Bone marrow (tissue), 2 donors: ENCODE measurements at places on chromosomes 2 and 18.

- no peak for DNase-seq
Observed at GRCh38 chr2:72132981-72133720, 14.5 kb downstream of the CYP26B1 start.

DNA sequence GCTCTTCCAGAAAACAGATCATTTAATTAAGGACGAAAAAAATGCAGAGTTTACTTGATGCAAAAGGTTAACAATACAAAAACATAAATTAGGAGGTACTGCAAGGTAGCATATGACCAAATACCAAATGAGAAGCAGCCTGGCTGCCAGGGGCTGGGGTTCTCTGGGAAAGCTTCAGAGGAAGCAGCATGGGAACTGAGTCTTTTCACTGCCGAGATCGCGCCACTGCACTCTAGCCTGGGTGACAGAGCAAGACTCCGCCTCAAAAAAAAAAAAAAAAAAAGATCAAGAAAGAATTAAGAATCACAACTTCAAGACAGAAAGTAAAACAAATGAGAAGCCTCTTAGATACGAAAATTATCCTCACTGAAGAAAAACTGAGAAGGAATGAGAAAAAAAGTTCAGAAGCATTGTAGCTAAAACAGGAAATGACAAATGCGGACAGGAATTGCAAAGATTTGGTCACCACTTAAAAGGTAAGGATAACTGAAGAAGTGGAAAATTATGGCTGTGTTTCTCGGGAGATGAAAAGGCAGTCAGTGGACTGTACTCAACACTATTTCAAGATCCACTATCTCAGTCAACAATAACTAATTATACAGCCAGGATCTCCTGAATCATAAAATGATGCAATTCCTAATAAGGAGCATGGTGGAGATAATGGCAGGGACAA is 4.3 kb downstream of the SEPTIN10 start:
- DNase-seq = no peak

DNA sequence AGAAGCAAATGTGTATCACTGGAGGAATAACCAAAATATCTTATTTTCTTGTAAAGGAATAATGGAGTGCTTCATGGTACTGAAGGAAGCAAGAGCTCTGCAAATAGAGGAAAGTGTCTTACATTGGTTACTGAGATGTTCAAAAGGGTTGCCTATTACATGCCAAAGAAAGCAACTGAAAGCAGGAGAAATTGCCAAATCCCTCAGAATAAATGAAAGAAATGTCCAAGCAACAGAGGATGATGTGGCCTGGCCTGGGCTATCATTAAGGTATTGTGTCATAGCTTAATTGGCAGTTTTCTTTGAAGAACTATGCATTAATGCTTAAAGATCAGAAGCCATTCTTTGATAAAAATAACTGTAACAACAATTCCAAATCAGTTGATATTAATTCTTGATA is 173.7 kb downstream of the RAB3GAP1 start:
- DNase-seq = no peak

GRCh38 chr18:26536032-26536431 is 12.3 kb downstream of the KCTD1 start:
- DNase-seq = no peak

DNA sequence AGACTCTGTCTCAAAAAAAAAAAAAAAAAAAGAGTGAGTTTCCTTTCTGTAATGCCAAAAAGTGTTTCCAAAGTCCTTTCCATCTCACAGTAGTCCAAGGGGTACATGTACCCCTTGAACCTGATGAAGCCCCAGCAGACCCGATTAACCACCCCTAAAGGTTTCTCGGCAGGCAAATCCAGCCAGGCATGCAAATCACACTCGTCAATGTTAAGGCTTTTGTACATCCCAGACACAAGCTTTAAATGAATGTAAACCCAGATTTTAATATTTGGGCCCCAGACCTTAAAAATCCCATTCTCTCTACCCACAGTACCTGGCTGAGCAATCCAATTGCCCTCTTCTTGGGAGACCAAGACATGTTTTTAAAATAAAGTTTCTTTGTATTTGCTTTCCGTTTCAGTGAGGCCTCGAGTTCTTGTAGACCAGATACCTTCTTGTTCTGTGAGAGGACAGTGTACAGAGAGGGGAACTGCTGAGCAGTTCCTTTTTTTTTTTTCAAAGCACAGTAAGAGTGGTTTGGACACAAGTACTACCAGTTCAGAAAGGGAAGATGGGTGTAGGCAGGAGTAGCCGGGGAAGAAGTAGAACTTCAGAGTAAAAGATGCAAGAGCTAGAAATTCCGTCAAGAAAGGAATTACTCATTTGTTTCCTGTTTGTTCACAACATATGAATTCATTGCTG is at the start of gene NLRC4:
TSS of gene NLRC4 (minus strand) at position 465 of the 684 bp plus-strand sequence. CDS start 8,111 bp downstream, outside the sequence.
- peak; percentile 89 for DNase-seq

- DNase-seq = no peak
Observed at GRCh38 chr2:23510471-23510870, 125.5 kb downstream of the KLHL29 start.

- no peak for DNase-seq
Observed at GRCh38 chr2:124426625-124427024, 401.5 kb downstream of the CNTNAP5 start.

DNA sequence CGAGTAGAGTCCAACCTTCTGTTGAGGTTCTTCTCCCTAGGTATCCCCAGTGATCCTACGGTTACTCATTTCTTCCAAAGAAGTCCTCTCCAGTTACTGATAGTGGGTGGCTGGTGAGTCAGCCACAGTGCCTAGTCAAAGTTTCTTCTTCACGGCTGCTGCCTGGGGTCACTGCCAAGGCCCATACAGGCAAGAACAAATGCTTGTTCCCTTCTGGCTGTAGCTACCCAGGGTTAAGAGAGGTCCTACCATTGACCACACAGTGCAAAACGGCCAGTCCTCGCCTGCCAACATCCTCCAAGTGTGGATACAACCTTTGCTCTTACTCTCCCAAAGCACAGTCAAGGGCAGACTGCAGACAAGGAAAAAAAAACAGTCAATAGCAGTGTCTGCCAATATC is 2.9 kb upstream of the PTPN4 start:
- DNase-seq = no peak

GRCh38 chr18:67408240-67408639 is 108.3 kb downstream of the DSEL start:
- no peak for DNase-seq

GRCh38 chr2:124698979-124699565 is 674.0 kb downstream of the CNTNAP5 start:
- DNase-seq = no peak

- DNase-seq = no peak
Observed at GRCh38 chr2:8515864-8516533, 165.9 kb upstream of the ID2 start.

DNA sequence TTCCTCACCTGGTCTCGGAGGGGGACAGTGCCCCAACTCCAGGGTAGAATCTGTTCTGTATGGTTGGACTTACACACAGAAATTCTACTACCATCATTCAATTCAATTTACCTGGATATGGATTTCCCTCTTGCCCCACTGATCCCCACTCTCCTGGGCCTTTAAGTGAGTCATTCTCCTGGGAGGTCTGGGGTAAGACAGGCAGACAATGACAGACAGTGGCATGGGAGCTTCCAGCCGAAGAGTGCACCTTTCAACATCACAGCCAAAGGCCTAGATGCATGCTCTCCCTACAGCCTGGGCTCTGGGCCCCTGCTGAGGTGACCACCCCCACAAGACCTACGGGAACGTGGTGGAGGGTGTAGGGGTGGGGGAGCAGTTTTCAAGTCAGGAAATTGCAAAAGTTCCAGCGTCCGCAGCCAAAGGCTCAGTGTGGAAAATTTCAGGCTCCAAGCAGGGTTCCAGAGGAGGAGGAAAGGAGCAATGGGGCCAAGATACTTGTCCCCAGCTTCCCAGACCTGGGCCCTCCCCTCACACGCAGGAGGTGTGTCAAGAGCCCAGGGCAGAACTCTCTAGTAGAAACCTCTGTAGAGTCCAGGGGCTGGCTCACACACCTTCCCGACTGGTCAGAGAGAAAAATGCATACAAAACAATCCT is 296.4 kb downstream of the CYP26B1 start:
- DNase-seq = no peak

DNA sequence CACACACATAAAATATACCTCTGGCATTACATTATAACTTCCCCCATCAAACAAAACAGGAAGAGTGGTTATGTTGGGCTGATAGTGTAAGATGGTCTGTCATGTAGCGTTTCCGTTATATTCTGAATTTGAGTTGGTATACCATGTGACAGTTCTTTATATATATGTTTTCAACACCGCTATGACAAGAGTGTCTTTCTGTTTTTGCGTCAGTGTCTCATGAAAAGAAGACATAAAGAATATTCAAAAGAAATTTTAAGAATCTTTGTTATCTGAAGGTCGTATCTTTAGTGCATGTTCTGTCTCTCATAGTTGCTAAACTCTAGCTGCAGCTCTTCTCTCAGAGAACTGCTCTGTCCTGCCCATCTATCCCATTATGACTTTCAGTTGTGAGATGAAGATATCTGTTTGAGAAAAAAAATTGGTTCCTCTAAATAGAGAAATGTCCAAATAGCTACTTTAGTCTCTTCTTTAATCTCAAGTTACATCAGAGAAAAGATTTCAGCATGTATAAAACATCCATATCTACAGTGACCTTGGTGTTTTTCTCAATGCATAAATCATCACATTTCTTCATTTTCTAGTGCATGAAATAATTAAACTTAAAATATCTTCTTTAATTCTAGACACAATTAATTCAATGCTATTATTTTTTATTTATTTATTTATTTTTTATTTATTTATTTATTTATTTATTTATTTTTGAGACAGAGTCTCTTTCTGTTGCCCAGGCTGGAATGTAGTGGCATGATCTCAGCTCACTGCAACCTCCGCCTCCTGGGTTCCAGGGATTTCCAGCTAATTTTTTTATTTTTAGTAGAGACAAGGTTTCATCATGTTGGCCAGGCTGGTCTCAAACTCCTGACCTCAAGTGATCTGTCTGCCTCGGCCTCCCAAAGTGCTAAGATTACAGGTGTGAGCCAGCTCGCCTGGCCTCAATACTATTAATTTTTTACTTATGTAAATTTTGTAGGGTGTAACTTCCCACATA is 24.3 kb upstream of the PSME4 start:
- DNase-seq = no peak

GRCh38 chr2:174325373-174326160 is 9.2 kb upstream of the SP9 start:
- no peak for DNase-seq

- no peak for DNase-seq
Observed at GRCh38 chr2:55078956-55079355, 28.7 kb upstream of the RTN4 start.

DNA sequence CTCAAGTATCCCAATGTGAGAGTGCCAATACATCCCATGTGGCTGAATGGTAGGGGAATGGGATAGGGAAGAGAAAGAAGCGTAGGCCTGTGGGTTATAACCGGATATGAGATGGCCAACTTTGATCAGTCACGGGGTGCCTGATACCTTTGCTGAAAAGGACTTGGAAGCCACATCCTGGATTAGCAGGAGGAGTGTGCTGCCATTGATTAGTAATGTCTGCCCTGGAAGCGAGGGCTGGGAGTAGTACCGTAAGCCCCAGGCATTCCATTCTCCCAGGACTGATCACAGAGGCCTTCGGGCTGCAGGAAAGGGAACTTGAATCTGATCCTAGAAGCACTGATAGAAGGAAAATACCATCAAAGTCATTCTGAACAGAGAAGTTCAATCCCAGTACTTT is 218.5 kb downstream of the TFCP2L1 start:
- DNase-seq = no peak

GRCh38 chr2:121666042-121666441 is 16.8 kb upstream of the CLASP1 start:
- DNase-seq = no peak

DNA sequence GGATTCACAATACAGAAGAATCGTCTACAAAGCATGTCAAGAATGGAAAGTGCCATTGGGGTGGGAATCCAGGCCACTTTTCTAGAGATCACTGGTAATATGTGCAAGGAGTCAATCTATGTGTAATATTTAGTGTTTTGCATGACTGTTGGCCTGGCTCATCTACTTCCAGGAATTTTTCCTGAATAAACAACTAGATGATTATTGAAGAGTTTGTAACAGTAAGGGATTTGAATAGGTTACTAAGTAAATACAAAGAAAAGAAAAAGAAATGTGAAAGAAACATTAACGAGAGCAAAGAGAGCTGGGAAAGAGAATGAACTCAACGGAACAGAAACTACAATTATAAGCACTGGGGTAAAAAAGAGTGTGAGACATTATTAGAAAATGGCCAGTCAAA is 406.0 kb downstream of the TGIF1 start:
- DNase-seq = no peak

DNA sequence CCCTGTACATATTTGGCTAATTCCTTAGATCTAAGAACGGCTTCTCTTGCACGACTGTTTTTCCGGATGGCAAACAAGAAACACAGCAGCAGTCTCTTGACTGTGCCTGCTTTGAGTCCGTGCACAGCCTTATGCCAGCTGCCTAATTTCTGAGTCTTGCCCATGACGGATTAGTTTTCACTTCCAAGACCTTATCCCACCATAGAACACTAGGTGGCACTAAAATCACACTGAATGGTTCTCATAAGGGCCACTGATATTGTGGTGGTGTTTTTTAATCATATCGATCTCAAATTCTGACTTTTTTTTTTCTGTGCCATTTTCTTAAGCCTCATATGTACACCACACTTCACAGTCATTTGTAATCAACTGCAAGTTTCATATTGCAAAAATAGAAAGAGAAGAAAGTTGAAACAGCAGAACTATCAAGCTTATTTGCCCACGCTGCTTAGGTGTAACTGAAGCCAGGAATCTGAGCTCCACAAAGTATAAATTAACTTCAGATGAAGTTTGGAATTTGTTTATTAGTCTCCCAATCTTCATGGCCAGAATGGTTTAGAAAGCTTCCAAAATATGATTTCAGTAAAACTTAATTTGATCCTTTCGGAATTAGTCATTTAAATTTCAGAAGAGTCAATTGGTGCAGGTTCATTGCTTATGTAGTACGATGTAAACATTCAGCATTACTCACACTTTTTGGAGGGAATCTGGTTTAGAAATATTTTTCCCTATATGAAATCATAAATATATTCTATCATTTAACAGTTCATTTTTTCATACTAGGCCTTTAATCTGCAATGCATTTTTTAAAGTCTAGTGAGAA is 45.5 kb upstream of the SCN7A start:
- no peak for DNase-seq

- no peak for DNase-seq
Observed at GRCh38 chr2:147686365-147686764, 158.5 kb upstream of the ACVR2A start.
